Activated CD8-positive, alpha-beta T cell treated with anti-CD3 and anti-CD28 coated beads for 36 hours (primary cell): ENCODE measurements at places on chromosomes 7 and 10. TPM values are rescaled to one million over a fixed set of nuclear protein-coding genes. Genes with fewer than 3 reads are reported as not detected.
A peak's percentile ranks its signal among the peaks of the same experiment; 100 is the strongest.

DNA sequence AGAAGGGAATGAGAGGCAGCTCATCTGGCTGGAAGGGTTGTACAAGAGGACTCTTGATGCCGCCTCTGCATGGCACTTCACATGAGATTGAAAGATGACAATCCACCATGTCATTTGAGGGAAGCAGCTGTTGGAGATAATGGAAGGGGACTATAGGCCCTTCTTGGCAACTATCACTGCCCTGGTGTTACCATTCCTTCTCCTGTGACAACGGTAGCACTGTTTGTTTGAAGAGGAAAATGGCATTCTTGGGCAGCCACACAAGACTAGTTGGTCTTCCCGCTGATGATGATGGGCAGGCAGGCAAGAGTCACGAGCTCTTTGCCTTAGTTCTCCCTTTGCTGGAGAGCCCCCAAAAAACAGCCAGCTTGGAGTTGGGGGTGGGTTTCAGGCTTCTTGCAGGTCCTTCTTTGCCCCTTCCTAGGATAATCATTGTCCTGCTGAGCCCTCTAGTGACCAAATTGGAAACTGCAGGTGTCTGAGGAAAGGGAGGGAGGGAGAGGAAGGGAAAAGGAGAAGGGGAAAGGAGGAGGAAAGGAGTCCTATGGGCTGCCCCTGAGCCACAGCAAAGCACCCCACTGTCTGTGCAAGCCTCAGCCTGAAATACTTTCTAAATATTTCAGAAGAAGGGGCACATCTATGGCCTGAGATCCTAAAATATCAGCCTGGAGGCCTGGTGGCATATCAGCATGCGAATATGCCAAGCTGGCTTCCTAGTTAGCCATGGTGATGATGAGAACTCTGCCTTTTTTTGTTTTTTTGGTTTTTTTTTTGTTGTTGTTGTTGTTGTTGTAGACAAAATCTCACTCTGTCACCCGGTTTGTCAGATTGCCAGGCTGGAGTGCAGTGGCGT is 165.6 kb upstream of the KMT2E start:
- peak; percentile 64 for DNase-seq

- DNase-seq = no peak
Observed at GRCh38 chr7:45982907-45983719, 62.0 kb upstream of the IGFBP3 start.

- DNase-seq = no peak
Observed at GRCh38 chr7:91916051-91916440, 24.6 kb upstream of the AKAP9 start.

DNA sequence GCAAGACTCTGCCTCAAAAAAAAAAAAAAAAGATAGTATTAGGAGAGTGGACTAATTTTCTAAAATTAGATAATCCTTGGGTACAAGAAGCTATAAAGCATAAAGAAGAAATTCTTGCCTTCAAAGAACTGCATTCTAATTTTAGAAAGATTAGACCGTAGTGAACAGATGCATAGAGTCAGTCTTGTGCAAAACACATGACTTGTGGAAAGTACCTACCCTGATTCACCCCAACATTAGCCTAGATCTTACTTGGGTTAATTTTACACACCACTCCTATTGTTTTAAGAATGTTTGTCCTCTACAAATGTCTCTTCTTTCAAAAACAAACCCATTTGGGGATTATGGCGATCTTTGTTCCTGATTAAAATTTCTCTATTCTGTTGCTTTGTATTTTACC is 38.9 kb upstream of the SP8 start:
- DNase-seq = no peak

DNA sequence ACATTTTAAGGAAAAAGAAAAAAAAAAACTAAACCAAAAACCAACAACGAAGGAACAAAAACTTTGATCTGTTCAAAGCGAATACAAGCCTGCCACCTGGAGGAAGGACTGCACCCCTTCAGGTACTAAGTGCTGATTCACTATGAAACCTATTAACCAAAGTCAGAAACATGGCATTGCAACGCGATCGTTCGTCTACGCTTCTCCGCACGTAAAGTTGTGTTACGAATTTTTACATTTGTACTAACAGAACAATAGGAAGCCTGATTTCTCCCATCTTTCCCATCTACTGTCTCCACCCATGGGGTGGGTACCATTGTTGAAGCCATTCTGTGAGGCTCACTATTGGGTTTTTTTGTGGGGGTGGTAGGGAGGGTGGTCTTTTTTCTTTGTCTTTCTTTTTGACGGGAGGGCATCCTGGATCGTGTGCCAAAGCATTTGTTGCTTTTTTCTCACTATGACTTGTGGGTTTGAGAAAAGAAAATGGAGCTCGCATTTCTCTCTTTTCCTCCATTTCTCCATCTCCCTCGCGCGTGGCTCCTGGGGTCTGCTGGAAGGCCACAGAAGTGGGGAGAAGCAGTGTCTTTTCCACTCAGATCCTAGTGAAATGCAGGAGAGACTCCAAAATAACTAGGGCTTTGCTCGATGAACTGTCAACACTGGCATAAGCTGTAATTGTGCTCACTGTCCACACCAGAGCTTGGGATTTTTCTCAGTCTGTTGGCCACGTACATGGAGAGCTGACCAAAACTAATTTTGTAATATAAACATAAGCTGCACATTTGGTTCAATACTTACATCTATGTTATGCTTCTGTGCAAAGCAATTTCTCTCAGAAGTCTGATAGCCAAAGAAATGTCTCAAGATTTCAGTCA is 100.9 kb upstream of the YAE1 start:
- peak; percentile 68 for DNase-seq

- no peak for DNase-seq
Observed at GRCh38 chr10:12919574-12919973, 81.9 kb downstream of the CCDC3 start.

GRCh38 chr10:4758256-4758655 is 67.8 kb upstream of the AKR1E2 start:
- no peak for DNase-seq

Gene ASL
- total RNA-seq = 19.4 TPM

DNA sequence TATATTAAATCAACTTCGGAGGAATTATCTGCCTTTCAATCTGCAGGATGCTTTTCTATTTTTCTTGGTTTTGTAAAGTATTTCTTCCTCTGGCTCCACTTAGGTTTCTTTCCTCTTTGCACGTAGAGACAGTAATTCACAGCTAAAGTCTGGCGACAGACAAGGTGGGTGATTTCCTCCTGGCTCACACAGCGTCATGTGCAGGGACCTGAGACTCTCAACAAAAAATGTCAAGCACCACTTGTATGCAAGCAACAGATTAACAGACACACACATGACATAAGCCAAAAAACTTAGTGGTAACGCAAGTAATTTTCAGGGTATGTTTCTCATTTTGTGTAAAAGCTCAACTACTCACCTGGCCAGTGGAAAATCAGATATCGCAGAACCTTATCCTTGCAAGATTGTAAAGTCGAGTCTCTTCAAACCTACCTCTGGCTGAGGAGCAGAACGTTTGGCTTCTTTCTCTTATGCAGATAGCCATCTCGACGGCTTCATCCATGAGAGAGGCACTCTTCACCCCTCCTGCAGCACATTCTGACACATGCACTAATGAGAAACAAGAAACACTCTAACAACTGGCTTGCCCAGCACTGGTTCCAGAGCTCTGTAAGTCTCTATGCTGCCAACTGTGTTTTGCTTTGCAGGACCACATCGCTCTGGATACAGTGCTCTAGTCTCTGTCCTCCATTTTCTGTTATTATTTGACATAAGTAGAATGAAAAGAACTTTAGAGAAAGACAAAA is 188.0 kb downstream of the CDCA7L start:
- no peak for DNase-seq

DNA sequence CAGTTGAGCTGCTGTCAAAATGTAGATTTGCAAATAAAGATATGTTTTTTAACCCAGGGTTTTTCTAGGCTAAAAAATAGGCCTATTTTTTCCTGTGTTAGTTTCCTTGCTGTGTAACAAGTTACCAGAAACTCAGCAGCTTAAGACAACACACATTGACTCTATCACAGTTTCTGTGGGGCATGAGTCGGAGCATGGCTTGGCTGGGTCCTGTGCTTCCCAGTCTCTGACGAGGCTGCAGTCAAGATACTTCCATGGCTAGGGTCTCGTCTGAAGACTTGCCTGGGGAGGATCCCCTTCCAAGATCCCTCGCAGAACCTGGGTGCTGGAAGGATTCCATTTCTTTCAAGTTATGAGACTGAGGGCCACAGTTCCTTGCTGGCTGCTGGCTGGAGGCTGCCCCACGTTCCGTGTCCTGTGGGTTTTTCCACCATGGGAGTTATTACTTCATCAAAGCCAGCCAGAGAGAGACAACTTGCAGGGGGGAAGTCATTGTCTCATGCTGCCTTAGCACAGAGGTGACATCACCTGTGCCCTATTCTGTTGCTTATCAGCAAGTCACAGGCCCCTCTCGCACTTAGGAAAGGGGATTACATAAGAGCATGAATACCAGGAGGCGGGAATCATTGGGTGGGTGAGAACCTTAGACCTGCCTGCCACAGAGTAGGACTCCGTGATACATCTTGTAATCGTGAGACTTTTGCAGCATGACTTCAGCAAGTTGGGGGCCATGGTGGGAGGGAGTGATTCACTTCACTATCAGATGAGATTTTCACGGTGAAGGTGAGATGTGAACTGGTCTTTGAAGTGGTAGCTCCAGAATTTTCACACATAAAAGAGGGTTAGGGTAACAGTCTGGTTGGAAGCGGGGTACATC is 77.9 kb downstream of the CCNY start:
- peak; percentile 66 for DNase-seq

GRCh38 chr7:106944035-106944665 is 79.1 kb downstream of the PIK3CG start:
- no peak for DNase-seq

Gene GNAT3
- not detected for total RNA-seq

GRCh38 chr7:4162884-4163564 is 519.1 kb upstream of the FOXK1 start:
- no peak for DNase-seq

DNA sequence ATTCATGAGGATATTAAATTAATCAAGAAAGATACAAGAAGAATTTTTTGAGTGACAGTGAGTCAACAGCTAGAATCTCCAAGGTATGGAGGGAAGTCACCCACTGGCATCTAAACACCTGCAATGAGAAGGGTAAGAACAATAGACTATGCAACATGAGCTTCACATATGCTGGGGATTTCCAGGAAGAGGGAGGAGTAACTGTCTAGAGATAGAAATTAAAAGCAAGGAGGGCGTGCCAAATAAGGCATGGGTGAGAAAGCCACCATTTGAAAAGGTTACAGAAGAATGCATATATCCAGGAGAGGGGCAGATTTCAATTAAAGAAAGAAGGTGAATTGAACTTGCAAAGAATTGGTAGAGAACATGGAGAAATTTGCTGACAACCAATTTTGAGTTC is 365.7 kb downstream of the GPR37 start:
- no peak for DNase-seq
